ENCODE measurements at places on chromosomes 4 and X.

DNA sequence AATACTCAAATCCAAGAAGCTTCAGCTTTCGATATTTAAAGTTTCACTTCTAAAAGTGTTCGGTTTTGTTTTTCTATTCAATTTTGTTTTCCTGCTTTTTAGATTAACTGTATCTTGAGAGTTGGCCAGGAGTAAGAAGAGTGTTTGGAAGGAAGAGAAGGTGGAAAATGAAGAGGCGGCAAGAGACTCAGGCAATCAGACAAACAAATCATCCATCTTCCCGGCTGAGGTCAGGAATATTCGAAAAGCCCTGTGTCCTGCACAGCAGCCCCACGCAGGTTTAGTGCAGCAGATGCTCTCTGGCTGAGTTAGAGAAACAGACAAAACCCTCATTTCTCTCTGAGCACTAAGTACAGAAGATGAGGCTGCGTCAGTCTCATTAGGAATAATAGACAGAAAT, 330.3 kb upstream of the NOCT start:
- no peak for DNase-seq

GRCh38 chr4:145730026-145730425, 50.1 kb downstream of the C4orf51 start:
- no peak for DNase-seq

DNA sequence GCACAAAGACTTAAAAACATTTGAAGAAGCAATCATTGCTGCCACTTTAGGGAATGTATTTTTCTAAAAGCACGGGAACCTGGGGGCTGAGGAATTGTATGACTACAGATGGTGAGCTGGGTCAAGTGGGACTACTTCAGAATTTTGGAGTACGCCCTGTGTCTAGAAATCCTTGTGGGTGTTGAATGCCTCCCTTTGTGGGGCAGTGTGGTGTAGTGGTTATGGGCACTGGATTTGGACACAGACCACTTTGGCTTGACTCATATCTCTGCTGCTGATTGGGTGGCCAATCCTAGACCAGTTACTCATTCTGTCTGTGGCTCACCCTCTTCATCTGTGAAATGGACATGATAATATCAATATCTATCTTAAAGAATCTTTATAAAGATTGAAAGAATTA, 155.0 kb upstream of the RPS6KA3 start:
- no peak for DNase-seq

GRCh38 chr4:57233386-57233785, 123.2 kb upstream of the IGFBP7 start:
- DNase-seq, result no peak

DNA sequence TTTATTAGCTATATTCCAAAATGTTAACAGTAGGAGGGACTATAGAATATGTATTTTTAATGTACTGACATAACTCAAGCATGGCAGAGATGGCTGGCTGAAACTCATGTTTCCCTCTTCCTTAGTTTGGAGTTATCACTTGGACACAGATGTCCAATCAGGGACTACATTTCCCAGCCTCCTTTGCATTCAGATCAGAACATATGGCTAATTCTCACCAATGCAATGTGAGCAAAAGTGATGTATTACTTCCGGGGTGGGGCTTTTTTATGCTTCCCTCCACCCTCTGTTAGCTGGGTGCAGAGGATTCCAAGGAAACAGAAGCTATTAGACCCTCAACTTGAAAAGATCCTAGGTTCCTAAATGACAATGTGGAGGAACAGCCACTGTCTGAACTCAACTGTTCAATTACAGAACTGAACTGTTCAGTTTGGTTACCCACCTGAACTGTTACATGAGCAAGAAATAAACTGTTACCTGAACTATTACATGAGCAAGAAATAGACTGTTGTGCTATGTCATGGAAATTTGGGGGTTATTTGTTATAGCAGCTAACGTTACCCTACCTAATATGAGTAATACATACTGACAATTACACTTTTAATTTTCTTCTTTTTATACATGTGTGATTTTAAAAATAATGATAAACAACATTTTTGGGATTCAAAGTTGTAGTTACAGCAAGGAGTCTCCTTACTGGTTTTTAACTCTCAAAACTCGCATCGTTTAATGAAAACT, 29.6 kb upstream of the ERVMER34-1 start:
- DNase-seq, result no peak

Measured in CD4-positive, alpha-beta T cell (primary cell).